Skin of body (tissue), 3 donors: ENCODE measurements at places on chromosomes 3 and 15.
A peak's percentile ranks its signal among the peaks of the same experiment; 100 is the strongest.

DNA sequence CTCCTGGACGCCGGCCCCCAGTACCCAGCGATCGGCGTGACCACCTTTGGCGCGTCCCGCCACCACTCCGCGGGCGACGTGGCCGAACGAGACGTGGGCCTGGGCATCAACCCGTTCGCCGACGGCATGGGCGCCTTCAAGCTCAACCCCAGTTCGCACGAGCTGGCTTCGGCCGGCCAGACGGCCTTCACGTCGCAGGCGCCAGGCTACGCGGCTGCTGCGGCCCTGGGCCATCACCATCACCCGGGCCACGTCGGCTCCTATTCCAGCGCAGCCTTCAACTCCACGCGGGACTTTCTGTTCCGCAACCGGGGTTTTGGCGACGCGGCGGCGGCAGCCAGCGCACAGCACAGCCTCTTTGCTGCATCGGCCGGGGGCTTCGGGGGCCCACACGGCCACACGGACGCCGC lies 956 bp downstream of the ZIC1 start:
- DNase-seq = no peak

DNA sequence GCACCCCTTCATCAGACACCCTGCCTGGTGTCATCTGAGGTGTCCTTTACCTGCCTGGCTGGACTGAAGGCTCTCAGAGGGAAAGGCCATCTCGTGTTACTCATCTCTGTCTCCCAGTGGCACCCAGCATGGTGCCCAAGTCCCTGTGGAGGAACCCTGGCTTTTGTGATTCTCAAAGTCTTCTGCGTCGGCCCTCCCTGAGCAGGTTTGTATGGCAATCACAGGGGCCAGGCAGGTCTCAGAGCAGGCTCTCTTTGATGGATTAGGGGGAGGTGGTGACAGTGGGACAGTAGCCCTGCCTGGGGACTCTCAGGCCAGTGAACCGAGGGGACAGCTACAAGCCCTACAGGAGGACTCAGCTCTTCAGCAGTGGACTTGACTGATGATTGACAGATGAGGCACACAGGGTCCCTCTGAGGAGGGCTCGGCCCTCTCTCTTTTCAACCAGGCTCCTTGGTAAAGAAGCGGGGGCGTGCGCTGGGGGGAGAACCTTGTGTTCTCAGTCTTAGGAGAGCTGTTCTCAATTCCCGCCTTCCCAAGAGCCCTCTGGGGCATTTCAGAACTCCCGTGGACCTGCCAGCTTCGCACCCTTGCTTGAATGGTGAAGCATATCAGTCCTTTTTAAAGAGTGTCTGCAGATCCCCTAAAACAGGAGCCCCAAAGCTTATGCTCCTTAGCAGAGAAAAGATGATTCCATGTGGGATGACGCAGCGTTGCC lies 108.3 kb downstream of the VGLL4 start:
- no peak for DNase-seq

- no peak for DNase-seq
Observed at GRCh38 chr3:40848421-40848820, 323.7 kb downstream of the ZNF621 start.

DNA sequence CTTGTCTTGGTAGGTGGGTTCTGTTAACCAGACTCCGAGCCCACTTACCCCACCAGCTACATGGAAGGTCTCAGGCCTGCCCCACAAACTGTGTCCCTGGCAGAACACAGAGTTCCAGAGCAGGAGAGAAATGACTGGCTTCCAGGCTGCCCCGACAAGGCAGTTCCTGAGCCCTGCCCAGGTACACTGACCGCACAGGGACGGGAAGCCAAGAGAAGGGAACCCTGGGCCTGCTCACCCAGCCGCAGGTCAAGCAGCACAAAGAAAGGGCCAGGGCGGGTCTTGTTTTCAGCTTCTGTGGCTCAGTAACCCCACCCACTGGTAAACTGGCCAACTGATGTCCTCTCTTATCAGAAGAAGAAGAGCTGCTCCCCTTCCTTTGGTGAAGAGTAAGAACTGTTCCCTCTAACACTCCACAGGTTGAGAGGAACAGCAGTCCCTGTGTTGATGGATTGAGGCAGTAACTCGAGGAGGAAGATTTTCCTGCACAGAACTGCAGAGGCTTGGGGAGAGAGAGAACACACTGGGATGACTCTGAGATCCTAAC lies 68.4 kb downstream of the CRTC3 start:
- DNase-seq = no peak

GRCh38 chr3:71863563-71864190 lies 78.7 kb upstream of the PROK2 start:
- DNase-seq = no peak

GRCh38 chr15:57923306-57923705 lies 142.2 kb downstream of the ALDH1A2 start:
- DNase-seq = peak; percentile 87

DNA sequence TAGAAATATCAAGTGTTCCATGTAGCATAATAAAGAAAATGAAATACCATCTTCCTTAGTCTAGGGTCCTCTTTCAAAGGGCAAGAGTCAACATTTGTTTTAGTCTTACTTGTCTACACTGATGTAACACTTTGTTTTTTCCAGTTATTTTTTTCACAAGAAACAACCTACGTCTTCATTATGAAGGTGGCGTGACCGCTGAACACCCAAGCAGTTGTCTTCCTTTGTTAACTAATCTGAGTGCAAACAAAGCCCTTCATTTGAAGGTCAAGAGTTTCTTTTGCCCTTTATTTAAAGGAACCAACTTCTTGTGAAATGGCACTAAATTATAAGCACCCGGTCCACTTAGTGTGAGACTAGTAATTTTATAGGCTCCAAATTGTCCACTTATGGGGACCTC lies 73.2 kb downstream of the CD47 start:
- no peak for DNase-seq

- no peak for DNase-seq
Observed at GRCh38 chr3:139217633-139218032, 126.2 kb upstream of the MRPS22 start.

DNA sequence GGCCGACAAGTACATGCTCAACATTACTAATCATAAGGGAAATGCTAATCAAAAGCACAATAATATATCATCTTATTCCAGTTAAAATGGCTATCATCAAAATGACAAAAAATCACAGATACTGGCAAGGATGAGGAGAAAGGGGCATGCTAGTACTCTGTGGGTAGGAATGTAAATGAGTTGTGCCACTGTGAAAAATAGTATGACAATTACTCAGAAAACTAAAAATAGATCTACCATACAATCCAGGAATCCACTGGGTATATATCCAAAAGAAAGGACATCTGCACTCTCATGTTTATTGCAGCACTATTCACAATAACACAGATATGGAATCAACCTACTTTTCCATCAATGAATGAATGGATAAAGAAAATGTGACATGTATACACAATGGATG lies 1256.5 kb downstream of the SI start:
- no peak for DNase-seq

GRCh38 chr3:108008931-108009639 lies 81.7 kb downstream of the CD47 start:
- DNase-seq = no peak

GRCh38 chr3:184663356-184663755 lies 48.5 kb downstream of the MAGEF1 start:
- DNase-seq = peak; percentile 94

- DNase-seq = no peak
Observed at GRCh38 chr3:129330409-129330808, 51.7 kb downstream of the HMCES start.

DNA sequence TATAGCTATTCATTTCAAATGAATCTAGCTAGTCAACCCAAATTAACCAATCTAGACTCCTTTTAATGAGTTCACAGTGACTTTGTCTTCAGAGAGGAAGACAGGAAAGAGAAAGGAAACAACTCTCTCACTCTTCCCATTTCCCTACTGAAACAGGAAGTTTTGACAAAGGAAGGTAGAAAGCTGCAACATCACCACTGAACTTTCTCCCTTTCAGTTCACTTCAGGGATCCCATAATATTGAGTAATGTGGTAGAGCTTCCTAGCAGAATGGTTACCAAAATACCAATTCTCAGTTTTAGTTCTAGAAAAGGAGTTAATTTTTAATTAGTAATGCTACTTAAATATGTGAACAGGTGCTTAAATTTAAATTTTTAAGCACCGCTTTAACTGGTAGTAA lies 7.5 kb downstream of the VPS13C start:
- no peak for DNase-seq

DNA sequence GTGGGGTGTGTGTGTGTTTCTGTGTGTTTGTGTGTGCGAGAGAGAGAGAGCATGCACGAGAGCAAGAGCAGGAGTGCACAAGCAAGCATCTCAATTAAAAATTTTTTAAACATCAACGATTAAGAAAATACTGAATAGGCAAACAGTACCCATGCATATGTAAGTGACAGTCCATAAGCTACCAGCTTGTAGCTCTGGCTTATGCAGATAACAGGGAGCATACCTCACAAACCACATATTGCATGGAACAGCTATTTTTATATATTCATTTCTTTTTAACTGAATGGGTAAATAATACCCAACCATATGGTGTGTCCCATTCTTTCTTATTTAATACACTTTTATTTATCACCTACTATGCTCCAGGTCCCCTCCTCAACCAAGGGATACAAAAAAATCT lies 234.5 kb downstream of the KBTBD8 start:
- DNase-seq = no peak

GRCh38 chr3:120550546-120550945 lies 45.6 kb upstream of the NDUFB4 start:
- DNase-seq = no peak

- no peak for DNase-seq
Observed at GRCh38 chr3:107416886-107417285, 39.6 kb downstream of the CCDC54 start.

- no peak for DNase-seq
Observed at GRCh38 chr3:187973977-187974870, 179.7 kb upstream of the LPP start.
